NCI-H82 (cell line): ENCODE measurements at places on chromosomes 4 and X.

- DNase-seq: no peak
Measured at GRCh38 chr4:16213121-16213520, 13.2 kb downstream of the TAPT1 start.

DNA sequence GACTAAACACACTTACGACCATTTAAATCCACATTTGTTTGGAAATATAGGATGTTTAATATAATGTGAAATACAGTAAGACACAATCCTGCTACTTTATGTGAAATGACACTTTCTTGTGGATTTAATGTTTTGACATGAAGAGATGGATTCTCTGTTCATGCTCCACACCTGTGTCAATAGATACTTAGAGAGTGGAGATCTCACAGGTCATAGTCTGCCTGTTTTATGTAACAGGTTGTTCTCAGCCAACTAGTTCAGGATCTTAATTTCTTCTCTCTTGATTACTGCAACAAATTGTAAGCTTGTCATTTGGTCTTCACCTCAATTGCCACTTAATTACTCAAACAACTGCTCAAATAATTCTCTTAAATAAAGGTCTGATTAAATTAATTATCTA is 1621.2 kb downstream of the PCDH7 start:
- DNase-seq: no peak

DNA sequence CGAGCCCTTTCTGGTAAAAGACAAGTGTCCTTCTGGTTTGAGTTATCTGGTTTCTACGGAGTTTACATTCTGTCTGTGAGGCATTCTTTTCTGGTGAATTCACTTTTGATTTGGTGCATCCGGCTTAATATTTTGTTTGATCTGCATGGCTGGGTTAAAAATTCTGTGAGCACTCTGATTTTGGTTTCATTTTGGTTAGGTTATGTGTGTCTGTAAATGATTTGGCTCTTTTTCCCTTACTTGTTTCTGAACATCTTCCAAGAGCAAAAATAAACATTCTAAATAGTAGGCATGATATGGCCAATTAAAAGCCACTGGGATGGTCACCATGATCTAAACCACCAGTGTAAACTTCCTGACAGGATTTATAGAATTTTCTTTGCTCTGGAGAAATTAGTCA is 85.7 kb upstream of the PTPN13 start:
- no peak for DNase-seq

GRCh38 chr4:71275004-71275403 is 63.8 kb upstream of the SLC4A4 start:
- DNase-seq: no peak

- DNase-seq: no peak
Measured at GRCh38 chr4:34261799-34262314, 1982.5 kb downstream of the ARAP2 start.

DNA sequence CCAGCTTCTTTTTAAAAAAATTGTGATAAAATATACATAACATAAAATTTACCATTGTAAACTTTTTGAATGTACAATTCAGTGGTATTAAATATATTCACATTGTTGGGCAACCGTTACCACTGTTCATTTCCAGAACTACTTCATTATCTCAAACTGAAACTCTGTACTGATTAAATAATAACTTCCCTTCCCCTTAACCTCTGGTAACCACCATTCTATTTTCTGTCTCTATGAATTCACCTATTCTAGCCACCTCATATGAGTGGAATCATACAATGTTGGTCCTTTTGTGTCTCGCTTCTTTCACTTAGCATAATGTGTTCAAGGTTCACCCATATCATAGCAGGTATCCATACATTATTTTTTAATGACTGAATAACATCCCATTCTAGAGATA is 8.3 kb downstream of the GPR50 start:
- DNase-seq: no peak

GRCh38 chrX:39750256-39750790 is 347.4 kb downstream of the BCOR start:
- no peak for DNase-seq
